ENCODE measurements at places on chromosomes 7 and 10. TPM values are rescaled to one million over a fixed set of nuclear protein-coding genes. Genes with fewer than 3 reads are reported as not detected.

Gene MMRN2
- not detected for total RNA-seq

Gene ASIC3
- total RNA-seq = 6.7 TPM

DNA sequence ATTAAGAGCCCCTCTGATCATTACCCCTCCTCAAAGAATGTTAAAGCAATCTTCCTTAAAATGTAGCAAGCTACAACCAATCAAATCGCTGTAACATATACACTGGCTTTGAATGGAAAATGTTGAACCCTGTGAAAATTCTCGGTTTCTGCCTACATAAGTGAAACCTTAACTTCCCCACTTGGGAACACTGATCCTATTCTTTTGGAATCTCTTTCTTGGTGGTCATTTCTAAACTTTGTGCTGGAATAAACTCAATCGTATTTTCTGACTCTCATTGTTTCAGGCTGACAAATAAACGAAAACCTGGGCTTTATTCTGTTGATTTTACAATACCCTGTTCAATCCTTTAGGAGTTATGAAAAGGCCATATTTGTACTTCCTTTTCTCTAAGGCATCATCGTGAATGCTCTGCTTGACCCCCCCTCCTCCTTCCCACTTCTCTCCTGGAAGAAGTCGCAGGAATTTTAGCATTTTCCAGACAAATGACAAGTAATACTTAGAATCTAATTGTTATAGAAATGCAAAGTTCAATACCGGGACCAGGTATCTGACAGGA, 155.1 kb upstream of the FAM13C start:
- no peak for DNase-seq

GRCh38 chr7:27640884-27641574, 21.7 kb downstream of the HIBADH start:
- no peak for DNase-seq

GRCh38 chr10:42879380-42880254, 97.0 kb downstream of the BMS1 start:
- no peak for DNase-seq

GRCh38 chr10:130471486-130471885, 335.3 kb downstream of the GLRX3 start:
- no peak for DNase-seq

- DNase-seq = no peak
These were observed 20.6 kb upstream of the HSPB1 start for GRCh38 chr7:76281706-76282343.
